ENCODE measurements at places on chromosomes 7 and 10.

- DNase-seq = no peak
Measured at GRCh38 chr10:29835055-29835454, 200.3 kb upstream of the SVIL start.

GRCh38 chr10:20975236-20975635 is 78.1 kb upstream of the NEBL start:
- no peak for DNase-seq

- DNase-seq = no peak
Measured at GRCh38 chr7:10855583-10855982, 118.1 kb upstream of the PHF14 start.

DNA sequence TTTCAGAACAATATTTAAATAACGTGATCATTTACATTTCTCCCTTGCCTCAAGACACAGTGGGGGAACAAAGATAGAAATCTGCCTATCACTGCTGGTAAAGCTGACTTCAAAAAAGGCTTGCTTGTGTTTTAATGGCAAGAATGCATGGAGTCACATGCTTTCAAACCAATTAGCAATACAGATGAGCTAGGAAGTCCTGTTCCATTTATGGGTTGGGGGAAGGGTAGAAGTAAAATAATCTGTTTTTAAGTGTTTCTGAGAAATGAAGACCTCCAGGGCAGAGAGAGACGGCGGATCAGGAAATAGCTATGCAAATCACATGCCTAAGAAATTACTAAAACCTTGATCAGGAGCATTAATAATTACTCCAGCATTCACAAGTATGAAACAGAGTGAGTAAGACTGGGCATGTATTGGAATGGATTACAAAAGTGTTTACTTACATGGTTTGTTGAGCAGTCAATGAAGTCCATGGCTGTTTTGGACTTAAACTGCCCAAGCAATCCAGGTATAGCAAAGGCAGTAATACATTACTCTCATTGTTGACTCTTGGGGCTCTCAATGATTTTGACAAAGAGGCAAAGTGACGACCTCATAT is 142.0 kb downstream of the ARID5B start:
- no peak for DNase-seq
